ENCODE measurements at places on chromosomes 1 and 21. TPM values are rescaled to one million over a fixed set of nuclear protein-coding genes. Genes with fewer than 3 reads are reported as not detected.

DNA sequence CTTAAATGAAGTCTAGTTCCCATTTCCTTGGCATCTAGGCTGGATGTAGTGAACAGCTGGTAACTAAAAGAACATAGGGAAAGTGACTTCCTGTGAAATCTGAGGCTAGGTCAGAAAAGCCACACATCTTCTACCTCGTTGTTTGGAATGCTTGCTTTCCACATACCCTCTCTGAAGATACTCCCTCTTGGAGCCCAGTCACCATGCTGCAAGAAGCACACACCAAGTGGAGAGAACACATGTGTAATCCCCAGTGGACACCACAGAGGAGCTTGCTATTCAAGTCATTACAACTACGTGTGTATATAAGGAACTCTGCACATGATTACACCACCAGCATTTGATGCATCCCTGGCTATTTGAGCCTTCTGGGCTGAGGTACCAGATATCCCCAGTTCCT is 125.9 kb downstream of the RGS21 start:
- DNase-seq = no peak

DNA sequence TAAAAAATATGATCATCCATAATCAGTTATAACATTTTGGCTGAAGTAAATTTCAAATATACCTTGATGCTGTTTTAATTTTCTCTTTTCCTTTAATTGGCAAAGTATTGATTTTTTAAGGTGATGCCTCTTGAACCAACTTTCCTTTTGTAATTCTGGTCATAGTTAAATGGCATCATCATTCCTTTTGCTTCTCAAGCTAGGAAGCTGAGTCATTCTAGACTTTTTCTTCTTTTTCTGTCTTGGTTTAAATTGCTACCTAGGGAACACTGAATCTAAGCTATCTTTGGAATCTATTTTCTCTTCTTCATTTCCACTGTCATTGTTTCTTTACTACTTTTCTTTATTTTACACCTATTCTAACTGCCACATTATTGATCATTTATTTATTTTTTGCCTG is 162.7 kb downstream of the HMCN1 start:
- DNase-seq = no peak

The SLC9C2 gene
- not detected for polyA plus RNA-seq

The RAB7B gene
- 0.30 TPM for polyA plus RNA-seq

The CD164L2 gene
- not detected for polyA plus RNA-seq

All from A549 (cell line).